Muscle of leg (tissue), 16 donors: ENCODE measurements at places on chromosomes 6 and 20. TPM values are rescaled to one million over a fixed set of nuclear protein-coding genes. Genes with fewer than 3 reads are reported as not detected.

Gene ARMC12
- polyA plus RNA-seq: 1.2 TPM

DNA sequence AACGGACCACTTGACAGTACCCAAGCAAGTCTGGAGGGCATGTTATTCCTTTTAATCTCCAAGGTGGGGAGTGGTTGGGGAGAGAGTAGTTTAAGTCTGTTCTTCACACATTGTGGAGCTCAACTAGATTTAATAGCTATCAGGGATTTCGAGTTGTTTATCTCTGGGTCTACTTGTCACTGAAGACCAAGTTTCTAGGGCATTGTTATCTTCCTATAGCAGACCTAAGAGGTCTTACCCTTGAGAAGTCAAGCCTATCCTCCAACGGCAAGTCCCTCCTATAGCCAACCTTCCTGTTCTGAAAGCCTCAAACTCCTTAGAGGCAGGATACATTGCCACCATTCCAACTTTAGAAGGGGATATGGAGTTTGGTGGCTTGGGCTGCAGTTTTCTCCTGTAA lies 164.5 kb upstream of the MOCS1 start:
- no peak for DNase-seq

- no peak for DNase-seq
Observed at GRCh38 chr6:16452348-16452747, 214.0 kb downstream of the GMPR start.

Gene NKAIN4
- polyA plus RNA-seq: 58.0 TPM

- DNase-seq: peak; percentile 59
Observed at GRCh38 chr20:20317621-20318364, 50.1 kb upstream of the INSM1 start.

Gene C20orf141
- polyA plus RNA-seq: not detected
